ENCODE measurements at places on chromosomes 1 and 21.

DNA sequence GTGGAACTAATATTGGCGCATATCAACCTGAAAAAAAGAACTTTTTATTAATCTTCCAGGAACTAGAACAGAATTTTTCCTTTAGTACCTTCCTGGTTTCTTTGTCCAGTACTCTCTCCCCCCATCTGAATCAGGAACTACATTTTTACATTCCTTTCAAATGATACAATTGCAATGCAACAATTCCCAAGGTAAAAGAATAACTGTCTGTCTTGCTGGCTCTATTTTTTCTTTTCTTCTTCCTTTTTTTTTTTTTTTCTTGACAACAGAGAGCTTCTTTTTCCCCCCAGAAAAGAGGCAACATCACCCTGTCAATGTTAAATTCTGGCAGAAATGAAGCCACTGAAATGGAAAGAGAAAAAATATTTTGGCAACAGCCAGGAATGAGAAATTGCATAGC lies 4.5 kb upstream of the CD101 start:
- DNase-seq = no peak

DNA sequence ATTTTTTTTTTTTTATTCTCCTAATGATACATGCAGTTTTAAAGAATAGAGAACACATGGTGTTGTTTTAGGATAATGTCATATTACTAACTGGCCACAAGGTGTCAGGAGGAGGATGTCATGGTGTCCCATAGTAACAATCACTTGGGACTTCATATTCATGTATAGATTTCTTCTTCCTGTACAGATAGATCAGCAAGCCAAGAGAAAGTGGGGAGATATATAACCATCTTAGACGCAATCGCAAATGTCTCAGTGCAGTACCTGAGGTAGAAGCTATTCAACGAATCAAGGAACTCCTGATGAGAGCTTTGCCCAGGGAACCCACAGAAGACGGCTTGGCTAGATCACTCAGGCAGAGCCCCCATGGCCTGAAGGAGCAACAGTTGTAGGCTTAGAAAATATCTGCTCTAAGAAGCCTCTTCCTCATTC lies 12.3 kb downstream of the OR2T11 start:
- no peak for DNase-seq

DNA sequence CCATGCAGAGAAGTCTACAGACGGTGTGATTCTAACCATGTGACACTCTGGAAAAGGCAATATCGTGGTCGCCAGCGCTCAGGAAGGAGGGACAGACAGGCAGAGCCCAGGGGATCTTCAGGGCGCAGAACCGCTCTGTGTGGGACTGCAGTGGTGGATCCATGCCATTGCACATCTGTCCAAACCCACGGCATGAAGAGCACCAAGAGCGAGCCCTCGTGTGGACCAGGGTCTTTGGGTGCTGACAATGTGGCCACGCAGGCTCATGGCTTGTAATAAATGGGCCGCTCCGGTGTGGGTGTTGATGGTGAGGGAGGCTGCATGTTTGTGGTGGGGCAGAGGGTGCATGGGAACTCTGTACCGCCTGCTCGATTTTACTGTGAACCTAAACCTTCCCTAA lies 25.3 kb upstream of the POFUT2 start:
- no peak for DNase-seq

GRCh38 chr1:110176299-110176956 lies 26.1 kb downstream of the SLC6A17 start:
- DNase-seq = no peak

- DNase-seq = no peak
Observed at GRCh38 chr1:9018333-9018732, 7.9 kb downstream of the SLC2A7 start.

GRCh38 chr1:223803211-223803610 lies 42.5 kb downstream of the TP53BP2 start:
- DNase-seq = no peak

DNA sequence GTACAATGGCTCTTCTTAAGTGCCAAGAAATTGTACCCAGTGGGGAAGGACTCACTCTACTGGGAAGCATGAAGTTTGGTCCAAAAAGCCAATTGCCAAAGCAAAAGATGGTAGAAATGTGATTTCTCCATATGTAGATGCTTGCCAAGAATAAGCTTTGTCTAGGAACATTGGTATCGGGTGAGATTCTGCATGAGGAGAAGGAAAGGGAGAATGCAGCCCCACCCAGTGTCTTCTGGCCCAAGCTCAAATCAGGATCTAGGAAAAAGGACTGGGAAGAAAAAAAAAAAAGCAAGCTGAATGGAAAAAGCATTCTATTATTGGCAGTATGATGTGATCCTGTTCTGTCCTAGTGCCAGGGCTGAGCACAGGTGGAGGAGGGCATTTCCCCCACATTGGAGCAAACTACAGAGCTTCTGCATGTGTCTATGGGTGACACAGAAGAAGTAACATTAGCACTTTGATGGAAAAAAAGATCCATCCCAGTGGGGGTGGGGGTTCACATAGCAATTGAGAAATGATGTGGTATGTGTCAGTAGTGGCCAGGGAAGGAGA lies 226.6 kb downstream of the KCNH1 start:
- no peak for DNase-seq

GRCh38 chr1:202143011-202143767 lies 1.3 kb downstream of the ARL8A start:
- no peak for DNase-seq

All from cortex of kidney (tissue), 1 donor.